ENCODE measurements at places on chromosomes 5 and 9.

- DNase-seq, result no peak
Measured at GRCh38 chr5:20469792-20470191, 481.8 kb upstream of the CDH18 start.

- DNase-seq, result no peak
Measured at GRCh38 chr5:33612386-33612785, 171.6 kb downstream of the TARS1 start.

- no peak for DNase-seq
Measured at GRCh38 chr5:24385070-24385469, 259.7 kb downstream of the CDH10 start.

GRCh38 chr5:57777174-57777581 is 294.6 kb upstream of the ACTBL2 start:
- DNase-seq, result no peak

DNA sequence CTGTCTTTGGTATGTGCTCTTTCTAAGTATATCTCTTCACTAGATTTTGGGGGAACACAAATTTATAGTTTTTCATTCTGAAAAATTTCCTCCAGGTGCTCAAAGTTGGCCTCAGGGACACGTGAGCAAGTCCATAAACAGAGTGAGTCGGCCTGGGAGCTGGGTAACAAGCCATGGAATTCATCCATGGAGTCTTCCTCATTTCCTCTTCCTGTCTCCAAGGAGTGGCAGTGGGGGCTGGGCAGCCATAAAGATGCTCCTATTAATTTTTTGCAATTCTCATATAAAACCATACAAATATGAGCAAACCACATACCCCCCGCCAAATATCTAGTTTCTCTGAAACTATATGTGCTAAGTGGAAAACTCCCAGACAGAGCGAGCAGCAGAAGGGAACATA is 136.6 kb upstream of the OTULINL start:
- DNase-seq, result no peak

DNA sequence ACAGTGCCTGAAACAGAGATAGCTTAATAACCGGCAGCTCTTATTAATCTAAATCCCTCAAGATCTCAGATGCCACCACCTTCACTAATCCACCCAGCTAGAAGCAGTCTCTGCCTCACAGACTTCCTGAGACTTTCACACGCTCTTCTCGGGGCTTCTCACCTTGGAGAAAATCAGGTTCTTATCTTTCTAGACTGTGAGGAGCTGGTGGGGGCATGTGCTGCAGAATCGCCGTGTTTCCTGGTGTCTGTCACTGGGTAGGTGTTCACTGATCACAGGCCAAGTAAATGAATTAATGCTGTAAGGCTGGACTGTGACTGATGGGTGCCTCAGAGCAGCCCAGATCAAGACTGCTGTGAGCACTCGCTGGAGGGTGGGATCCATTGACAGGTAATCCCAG is 101.7 kb downstream of the PSD2 start:
- DNase-seq, result no peak

DNA sequence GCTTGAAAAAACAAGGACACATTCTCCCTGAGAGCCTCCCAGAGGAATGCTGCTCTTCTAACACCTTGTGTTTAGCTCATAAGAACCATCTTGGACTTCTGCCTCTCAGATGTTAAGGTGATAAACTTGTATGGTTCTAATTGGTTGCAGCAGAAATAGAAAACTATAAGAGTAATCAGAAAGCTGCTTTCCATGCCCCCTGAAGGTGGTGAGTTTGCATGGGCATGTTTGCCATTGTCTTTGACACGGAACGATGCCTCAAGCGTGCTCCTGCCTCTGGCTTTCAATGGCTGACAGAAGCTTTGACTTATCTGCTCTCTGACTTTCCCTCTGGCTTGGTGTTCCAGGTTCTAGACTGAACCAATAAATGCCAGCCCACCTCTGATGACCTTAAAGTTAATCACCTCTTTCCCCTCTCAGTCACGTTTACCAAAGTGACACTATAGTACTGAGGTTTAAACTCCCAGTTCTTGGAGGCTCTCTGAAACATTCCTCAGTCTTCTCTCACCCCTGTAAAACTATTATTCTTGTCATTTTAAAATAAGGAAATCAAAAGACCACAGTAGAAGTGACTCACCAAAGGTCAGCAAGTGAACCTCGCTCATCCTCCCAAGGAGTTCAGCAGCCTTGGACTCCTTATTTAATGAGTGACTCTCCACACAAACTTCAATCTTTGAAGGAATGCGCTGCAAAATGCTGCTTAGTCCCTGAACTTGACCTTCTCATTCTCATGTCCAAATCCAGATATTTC is 103.6 kb downstream of the PIK3R1 start:
- DNase-seq, result no peak

GRCh38 chr9:92974161-92974661 is 26.9 kb downstream of the FGD3 start:
- DNase-seq, result no peak

GRCh38 chr5:1470762-1471211 is 25.5 kb upstream of the SLC6A3 start:
- DNase-seq, result no peak

DNA sequence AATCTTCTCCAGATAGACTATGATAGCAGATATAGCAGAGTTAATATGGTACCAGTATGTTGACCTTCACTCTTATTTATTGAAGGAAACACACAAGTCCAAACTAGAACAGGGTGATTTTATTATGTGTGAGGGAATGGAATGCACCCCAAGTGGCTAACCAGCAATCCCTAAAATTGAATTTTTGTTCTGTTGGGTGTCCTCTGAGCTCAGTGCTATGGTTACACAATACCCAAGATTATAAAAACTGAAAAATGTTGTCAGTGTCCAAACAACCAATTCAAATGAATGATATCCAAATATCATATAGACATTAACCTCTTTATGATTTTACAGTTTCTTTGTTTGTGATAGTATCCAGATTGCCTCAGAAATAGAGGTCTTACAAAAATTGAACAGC is 60.9 kb downstream of the NNT start:
- DNase-seq, result no peak
